Hepatocyte (in vitro differentiated cells): ENCODE measurements at places on chromosomes 2 and 18. TPM values are rescaled to one million over a fixed set of nuclear protein-coding genes. Genes with fewer than 3 reads are reported as not detected.

The PARD3B gene
- polyA plus RNA-seq, result 11.5 and 14.5 TPM in 2 replicates

The ACTR2 gene
- 60.9 and 75.6 TPM in 2 replicates for polyA plus RNA-seq

The FBXO15 gene
- 0.69 and 0.84 TPM in 2 replicates for polyA plus RNA-seq

The C2orf80 gene
- polyA plus RNA-seq, result not detected in 2 replicates

The COL4A3 gene
- 1.6 TPM in 1 of 2 replicates, not detected in the other for polyA plus RNA-seq

The POTEE gene
- polyA plus RNA-seq, result 2.5 and 2.9 TPM in 2 replicates

The SPATA3 gene
- not detected in 2 replicates for polyA plus RNA-seq

The FOXI3 gene
- polyA plus RNA-seq, result not detected in 2 replicates

DNA sequence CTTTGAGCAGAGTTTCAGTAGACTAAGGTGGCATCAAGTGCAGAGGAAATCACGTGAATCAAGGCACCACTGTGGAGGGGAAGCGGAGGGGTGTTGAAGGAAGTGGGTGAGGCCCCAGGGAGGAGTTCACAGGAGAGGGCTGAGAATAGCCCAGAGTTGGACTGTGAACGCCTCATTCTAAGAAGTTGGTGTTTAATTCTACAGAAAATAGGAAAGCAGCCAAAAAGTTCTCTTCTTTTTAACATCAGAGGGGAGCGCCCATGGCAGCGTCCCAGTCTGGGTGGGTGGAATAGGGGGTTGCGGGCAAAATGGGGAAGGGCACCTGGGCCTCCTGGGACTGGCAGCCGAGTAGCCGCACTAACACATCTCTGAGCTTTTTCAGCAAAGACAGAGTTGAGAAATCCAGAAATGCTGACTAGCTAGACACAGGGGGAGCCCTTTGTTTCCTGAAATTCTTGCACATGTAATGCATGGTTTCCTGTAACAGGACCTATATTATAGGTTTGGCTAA lies 97.0 kb downstream of the NEB start:
- H3K4me3 ChIP-seq, result no peak overlapping the region
- no peak overlapping the region for H3K27ac ChIP-seq
- no peaks in the 10 kb centered on the region for H3K27me3 ChIP-seq
- H3K4me1 ChIP-seq, result peaks cover 6% of the 10 kb centered on the region

DNA sequence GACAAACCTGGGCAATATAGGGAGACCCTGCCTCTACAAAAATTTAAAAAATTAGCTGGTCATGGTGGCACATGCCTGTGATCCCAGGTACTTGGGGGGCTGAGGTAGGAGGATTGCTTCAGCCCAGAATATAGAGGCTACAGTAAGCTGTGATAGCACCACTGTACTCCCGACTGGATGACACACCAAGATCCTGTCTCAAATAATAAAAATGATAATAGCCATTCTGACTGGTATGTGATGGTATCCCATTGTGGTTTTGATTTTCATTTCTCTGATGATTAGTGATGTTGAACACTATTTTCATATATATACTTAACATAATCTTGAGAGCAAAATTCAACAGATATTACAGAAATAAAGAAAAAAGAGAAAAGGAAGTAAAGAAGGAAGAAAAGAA lies 1491.0 kb upstream of the PIK3C3 start:
- H3K4me1 ChIP-seq, result no peaks in the 10 kb centered on the region
- DNase-seq, result no peak
- H3K4me3 ChIP-seq, result no peak overlapping the region
- no peaks in the 10 kb centered on the region for H3K36me3 ChIP-seq

- H3K4me3 ChIP-seq, result no peak overlapping the region
- no peaks in the 10 kb centered on the region for H3K27me3 ChIP-seq
- no peak for DNase-seq
- no peak overlapping the region for H3K27ac ChIP-seq
- H3K36me3 ChIP-seq, result no peaks in the 10 kb centered on the region
- peaks cover 7% of the 10 kb centered on the region for H3K4me1 ChIP-seq
Observed at GRCh38 chr18:55877321-55877720, 289.3 kb upstream of the TCF4 start.

DNA sequence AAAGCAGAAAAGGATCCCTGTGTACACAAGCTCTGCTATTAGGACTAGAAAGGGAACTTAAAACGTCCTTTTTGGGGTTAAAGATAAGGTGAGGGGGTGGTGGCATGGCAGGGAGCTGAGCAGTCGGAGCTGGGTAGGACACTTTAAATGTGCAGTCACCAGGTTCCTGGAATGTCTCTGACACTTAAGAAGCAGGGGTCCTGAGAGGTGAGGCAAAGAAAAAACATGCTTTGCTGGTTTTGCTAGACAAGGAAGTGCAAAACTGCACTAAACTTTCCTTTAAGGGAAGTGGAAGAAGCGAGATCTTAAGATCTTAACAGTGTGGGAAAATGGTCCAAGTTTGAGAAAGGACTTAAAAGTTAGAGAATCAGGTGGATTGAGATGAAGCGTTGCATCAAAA lies 99.5 kb upstream of the MAP3K20 start:
- no peaks in the 10 kb centered on the region for H3K27me3 ChIP-seq
- H3K36me3 ChIP-seq, result no peaks in the 10 kb centered on the region
- H3K4me3 ChIP-seq, result no peak overlapping the region

- H3K4me1 ChIP-seq, result no peaks in the 10 kb centered on the region
- H3K4me3 ChIP-seq, result no peak overlapping the region
- no peaks in the 10 kb centered on the region for H3K27me3 ChIP-seq
- DNase-seq, result peak; percentile 37
- H3K36me3 ChIP-seq, result no peaks in the 10 kb centered on the region
Observed at GRCh38 chr2:118197011-118197675, 108.9 kb downstream of the INSIG2 start.

DNA sequence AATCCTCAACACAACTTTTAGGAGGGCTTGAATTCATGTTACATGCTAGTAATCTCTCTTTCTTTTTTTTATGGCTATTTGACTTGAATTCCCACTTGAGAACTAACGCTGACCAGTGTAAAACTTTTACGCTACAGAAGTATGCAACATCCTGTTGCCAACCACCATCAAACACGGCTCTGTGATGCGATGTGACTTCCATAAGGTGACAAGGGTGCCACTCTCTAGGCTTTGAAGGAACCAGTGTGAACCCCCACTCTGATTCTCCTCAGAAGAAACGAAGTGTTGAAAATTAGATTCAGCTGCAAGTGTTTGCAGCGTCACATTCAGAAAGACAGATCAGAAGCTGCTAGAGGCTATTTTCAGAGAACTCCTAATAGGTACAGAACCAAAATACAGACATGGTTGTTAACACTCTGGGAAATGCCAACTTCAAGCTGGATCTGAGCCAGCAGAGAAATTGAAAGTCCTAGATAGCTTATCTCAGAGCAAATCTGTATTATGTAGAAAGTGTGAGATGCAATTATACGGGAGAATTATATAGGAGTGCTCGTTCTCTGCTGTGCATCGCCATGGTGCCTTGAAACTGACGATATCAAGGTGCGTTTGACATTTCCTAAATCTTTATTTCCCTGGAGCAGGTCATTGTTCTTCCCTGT lies 271.2 kb downstream of the LPIN1 start:
- H3K4me1 ChIP-seq, result no peaks in the 10 kb centered on the region
- no peaks in the 10 kb centered on the region for H3K36me3 ChIP-seq
- no peak overlapping the region for H3K27ac ChIP-seq
- H3K27me3 ChIP-seq, result no peaks in the 10 kb centered on the region

DNA sequence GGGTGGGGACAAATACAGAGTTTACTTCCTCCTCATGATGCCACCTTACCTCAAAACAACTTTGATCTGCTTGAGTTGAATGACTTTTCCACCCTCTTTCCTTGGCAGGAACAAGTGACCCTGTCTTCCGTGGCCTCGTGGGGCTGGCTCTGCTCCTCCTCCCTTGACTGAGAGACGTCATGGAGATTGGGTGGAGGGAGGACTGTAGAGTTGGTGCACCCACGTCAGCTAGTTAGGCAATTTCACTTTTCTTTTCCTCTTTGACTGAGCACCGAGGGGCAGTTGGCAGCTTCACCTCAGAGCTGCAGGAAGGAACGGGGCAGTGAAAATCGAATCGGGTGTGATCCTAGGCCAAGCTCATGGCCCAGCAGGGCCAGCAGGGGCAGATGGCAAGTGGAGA lies at the start of gene SP140:
TSS of gene SP140 (plus strand) at position 251 of the 400 bp plus-strand sequence. CDS start at position 360, 109 bp downstream.
- no peaks in the 10 kb centered on the region for H3K27me3 ChIP-seq
- no peak within 1 kb of the TSS for H3K4me3 ChIP-seq
- H3K4me1 ChIP-seq, result peaks cover 3% of the 10 kb centered on the region
- no peak within 1 kb of the TSS for H3K27ac ChIP-seq

DNA sequence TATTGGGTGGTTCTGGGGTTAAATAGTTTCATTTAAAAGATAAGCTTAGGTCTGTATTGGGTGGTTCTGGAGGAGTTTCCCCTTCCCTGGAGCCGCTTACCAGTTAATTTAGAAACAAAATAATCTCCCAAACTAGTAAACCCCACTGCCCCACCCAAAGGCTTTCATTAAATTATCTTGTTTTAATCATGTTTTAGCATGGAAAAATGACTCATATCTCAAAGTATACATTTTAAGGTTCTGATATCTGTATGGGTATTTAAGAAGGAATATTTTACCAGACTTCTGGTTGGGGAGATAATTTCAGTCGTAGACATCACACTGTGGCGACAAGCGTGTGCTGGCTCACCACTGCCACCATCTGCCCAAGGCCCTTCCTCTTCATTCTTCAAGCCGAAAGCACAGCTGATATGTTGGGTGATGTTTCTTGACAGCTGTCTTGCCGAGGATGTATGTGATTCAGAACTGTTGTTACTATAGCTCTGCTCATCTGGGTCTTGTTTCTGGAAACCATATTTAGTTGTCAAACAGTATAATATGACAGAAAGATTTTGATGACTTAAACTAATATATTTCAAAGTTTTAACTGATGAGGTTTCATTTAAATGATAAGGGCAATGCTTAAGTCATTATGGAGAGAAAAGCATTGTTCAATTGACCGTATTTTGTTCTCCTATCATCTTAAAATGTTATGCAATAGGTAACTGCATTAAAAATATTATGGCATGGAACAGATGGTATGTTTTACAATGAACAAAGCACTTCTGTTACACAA lies 5.1 kb downstream of the FIGLA start:
- H3K27me3 ChIP-seq, result peaks cover 47% of the 10 kb centered on the region
- H3K4me1 ChIP-seq, result peaks cover 6% of the 10 kb centered on the region
- DNase-seq, result peak; percentile 52

DNA sequence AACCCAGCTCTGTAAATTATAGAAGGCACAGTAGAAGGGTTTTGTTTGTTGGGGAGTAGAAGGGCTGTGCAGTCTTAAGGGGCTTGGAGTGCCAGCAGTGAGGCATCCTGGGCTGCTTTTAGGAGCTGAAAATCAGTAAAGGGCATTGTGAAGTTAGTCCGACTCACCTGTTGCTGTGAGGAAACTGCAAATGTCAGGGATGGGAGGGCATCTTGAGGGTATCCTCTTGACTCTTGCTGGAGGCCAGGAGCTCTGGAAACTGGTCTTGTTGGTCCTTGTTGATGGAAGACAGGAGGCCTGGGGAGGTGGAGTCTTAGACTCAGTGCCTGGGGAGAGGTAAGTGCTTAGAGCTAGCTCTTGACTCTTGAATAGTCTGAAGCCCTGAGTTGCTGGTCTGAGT lies 14.1 kb downstream of the CEP192 start:
- no peak overlapping the region for H3K27ac ChIP-seq
- H3K27me3 ChIP-seq, result no peaks in the 10 kb centered on the region
- no peaks in the 10 kb centered on the region for H3K36me3 ChIP-seq
- no peak overlapping the region for H3K4me3 ChIP-seq
- no peaks in the 10 kb centered on the region for H3K4me1 ChIP-seq
- no peak for DNase-seq

DNA sequence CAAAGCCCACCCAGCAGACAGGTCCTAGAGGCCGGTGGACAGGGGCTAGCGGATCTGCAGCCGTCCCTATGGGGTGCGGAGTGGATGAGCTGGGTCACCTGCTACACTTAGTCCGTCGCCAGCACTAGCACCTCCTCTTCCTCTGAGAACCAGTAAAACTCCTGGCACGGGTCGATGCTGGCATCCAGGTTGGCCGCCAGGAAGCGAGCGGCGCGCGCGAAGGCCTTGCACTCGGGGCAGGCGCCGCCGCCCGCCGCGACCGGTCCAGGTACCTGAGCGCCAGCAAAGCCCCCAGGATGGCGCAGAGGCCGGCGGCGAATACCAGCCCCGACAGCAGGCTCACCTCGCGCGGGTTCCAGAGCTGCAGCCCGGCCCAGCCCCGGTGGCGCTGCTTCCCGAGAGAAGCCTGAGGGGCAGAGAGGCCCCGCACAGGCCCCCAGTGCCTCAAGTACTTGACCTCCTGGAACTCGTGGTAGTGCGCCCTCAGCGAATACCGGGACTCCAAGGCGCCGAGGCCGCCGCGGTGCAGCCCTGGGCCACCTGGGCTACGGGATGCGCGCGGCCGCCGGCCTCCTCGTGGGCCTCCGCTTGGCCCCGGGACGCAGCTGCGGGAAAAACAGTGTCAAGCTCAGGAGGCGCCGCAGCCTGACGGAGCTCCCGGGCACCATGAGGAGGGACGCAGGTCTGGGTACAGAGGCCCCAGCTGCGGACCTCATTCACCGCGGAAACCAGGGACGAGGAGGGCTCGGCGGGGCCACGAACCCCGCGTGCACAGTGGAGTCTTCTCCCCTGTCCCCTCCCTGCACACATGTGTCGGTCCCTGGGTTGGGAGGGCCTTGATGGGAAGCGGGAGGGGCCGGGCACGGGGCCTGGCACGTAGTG lies 27.5 kb upstream of the ALPP start:
- no peaks in the 10 kb centered on the region for H3K4me1 ChIP-seq
- no peak for DNase-seq
- no peaks in the 10 kb centered on the region for H3K27me3 ChIP-seq
- no peaks in the 10 kb centered on the region for H3K36me3 ChIP-seq

GRCh38 chr2:30073523-30073922 lies 73.3 kb upstream of the YPEL5 start:
- H3K4me3 ChIP-seq, result no peak overlapping the region
- H3K4me1 ChIP-seq, result no peaks in the 10 kb centered on the region
- no peak for DNase-seq
- no peak overlapping the region for H3K27ac ChIP-seq
- peaks cover 6% of the 10 kb centered on the region for H3K27me3 ChIP-seq

DNA sequence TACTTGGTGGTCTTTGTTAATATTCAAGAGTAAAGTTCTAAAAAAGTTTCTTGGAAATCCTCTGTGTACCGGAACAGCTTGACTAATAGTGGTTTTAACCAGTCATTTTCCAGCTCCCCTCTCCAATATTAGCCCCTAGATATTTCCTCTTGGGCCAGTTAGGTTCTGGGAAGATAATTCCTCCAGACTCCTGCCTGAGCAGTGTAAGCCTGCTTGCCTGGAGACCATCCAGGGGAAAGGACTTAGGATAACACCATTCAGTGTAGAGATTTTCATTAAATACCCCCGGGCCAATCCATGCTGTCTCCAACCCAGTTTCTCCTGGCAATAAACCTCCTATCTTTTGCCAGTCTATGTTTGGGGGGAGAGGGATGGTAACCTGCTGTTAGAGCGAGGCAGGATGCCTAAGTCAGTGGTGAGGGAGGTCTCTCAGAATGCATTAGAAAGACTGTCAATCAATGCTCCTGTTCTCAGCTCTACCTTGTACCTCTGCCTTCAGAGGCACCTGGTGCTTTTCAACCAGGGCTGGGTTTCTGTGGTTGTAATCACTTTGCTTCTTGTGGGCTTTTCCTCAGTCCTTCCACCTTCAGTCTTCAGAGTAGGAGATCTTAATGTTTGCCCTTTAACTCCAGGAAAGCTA lies 186.4 kb downstream of the RNF152 start:
- DNase-seq, result no peak
- no peaks in the 10 kb centered on the region for H3K36me3 ChIP-seq
- no peaks in the 10 kb centered on the region for H3K27me3 ChIP-seq
- peaks cover 4% of the 10 kb centered on the region for H3K4me1 ChIP-seq
- no peak overlapping the region for H3K27ac ChIP-seq
